ENCODE measurements at places on chromosomes 5 and 9. TPM values are rescaled to one million over a fixed set of nuclear protein-coding genes. Genes with fewer than 3 reads are reported as not detected.

The PCDHB8 gene
- not detected for total RNA-seq

The TPPP gene
- total RNA-seq = not detected

The FGF18 gene
- not detected for total RNA-seq

The LRRC26 gene
- not detected for total RNA-seq

The SEMA5A gene
- not detected for total RNA-seq

DNA sequence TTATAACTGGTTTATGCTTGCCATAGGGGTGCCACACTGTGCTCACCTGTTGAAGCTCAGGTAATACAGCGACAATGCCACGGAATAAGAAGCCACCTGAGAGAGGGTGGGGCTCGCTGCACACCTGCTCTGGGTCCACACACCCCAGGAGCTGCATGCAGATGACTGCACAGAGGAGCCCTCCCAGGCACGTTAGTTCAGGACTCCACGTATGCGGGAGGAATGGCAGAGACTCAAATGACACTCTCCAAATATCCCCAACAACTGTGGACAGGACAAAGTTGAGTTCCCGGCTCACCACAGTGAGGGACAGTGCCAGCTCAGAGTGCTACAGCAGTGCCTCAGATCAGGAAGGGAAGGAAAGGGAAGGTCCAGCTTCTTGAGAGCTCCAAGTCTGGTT is 5.8 kb upstream of the FCN1 start:
- DNase-seq = no peak

DNA sequence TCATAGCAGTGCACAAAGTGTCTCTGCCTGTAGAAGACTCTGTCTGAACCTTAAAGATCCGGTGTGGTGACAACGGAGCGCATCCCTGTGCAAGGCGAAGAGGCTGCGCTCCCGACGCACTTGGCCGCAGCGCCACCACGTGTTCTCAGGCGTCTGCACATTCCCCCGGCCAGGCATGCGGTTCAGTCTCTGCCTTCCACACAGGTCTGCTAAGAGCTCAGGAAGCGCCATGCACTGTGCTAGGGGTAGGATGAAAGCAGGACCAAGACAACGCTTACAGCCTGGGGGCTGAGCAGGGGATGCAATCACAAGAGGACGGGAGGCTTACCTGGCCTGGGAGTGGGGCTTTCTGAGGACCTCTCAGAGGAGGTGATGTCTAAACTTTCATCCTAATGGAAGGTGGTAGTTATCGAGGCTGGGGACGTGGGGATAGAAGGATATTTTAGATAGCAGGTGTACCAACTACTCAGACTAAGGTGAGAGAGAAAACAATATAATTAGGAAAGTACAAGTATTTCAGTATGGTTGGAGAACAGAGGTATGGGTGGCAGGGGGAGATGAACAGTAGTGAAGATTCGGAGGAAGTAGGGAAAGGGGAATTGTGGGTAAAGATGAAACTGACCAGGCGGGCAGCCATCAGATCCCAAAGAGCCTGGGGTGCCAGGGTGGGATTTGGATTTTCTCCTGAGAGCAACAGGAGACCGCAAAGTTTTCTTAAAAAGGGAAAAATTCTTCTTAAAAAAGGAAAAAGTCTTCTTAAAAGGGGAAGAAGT is 13.3 kb downstream of the CAPSL start:
- DNase-seq = peak; percentile 97

GRCh38 chr5:90367879-90368278 is 41.7 kb downstream of the CETN3 start:
- no peak for DNase-seq

GRCh38 chr5:143427122-143427735 is 23.7 kb upstream of the NR3C1 start:
- DNase-seq = no peak

- no peak for DNase-seq
Observed at GRCh38 chr5:118533156-118533555, 455.2 kb downstream of the DTWD2 start.

- no peak for DNase-seq
Observed at GRCh38 chr9:118104363-118104762, 400.2 kb downstream of the TLR4 start.

- peak; percentile 95 for DNase-seq
Observed at GRCh38 chr9:71795097-71795813, 26.9 kb upstream of the CEMIP2 start.

GRCh38 chr5:144644317-144644716 is 473.6 kb downstream of the KCTD16 start:
- DNase-seq = no peak

DNA sequence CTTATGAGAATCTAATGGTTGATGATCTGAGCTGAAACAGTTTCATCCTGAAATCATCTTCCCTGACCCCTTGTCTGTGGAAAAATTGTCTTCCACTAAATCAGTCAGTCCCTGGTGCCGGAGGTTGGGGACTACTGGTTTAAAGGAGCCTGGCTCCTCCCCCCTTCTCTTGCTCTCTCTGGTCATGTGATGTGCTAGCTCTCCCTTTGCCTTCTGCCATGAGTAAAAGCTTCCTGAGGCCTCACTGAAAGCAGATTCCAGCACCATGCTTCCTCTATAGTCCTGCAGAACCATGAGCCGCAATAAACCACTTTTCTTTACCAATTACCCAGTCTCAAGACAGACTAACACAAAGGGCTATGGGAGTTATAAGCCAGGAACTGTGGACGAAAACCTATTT is 54.7 kb downstream of the RASA1 start:
- DNase-seq = no peak

DNA sequence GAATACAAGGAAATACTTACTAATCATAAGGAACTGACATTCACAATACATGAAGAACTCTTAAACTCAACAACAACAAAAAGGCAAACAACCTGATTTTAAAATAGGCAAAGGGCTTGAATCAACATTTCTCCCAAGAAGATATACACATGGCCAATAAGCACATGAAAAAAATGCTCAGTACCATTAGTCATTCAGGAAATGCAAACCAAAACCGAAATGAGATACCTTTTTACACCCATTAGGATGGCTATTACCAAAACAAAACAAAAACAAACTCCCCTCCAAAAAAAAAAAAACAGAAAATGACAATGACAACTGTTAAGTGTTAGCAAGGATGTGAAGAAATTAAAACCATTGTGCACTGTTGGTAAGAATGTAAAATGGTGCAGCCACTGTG is 104.1 kb upstream of the ZNF462 start:
- DNase-seq = no peak
